Stimulated activated CD4-positive, alpha-beta T cell treated with anti-CD3 and anti-CD28 coated beads, Interleukin-1b, Interleukin-23, amount 100 ng/mL, for 1 hour (primary cell): ENCODE measurements at places on chromosomes 3 and 15.

GRCh38 chr3:27454914-27455313 lies 29.3 kb downstream of the SLC4A7 start:
- DNase-seq = no peak

- DNase-seq = no peak
These were observed 25.5 kb upstream of the AKAP13 start for GRCh38 chr15:85354948-85355347.

GRCh38 chr3:49199900-49200281 lies 28.5 kb downstream of the KLHDC8B start:
- DNase-seq = no peak

GRCh38 chr3:15262021-15262420 lies 56.0 kb downstream of the CAPN7 start:
- DNase-seq = no peak

DNA sequence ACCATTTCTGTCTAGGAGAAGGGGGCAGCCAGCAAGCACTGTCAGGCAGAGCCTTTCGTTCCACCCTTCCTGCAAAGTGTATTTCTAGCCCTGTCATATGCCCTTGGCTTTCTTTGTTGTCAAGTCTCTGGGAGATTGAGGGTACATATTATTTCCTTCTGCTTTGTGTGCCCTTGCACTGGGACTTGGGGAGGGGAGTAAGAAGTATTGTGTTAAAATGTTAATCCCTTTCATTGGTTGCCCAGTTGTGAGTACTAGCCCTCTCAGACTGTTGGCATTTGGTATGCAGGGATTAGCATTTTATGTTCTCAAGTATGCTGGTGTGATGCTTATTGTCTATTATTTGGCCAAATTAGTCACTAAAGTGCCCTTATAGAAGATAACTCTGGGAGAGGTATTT lies 63.9 kb downstream of the RBM6 start:
- DNase-seq = no peak

DNA sequence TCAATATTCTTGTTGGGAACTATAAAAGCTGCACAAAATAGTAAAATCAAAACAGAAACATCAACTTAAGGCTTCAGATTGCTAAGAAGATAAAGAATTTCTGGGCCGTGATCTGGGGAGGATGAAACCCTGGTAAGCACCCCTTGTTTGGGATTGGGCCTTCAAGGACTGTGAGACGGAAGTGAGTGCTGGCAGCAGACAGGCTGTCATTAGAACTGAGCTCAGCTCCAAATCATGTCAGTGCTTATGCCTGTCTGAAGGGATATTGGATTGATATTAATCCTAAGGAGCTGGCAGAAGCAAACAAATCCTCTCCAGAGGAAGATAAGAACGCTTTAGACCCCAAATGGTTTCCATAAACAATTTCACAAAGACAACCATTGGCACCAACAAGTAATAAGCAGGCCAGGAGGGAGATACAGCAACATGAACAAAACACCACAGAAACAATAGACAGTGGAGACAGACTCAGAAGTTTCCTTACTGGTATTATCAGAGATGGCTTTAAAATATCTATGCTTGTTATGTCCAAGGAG lies 72.6 kb upstream of the CTXND1 start:
- DNase-seq = no peak

DNA sequence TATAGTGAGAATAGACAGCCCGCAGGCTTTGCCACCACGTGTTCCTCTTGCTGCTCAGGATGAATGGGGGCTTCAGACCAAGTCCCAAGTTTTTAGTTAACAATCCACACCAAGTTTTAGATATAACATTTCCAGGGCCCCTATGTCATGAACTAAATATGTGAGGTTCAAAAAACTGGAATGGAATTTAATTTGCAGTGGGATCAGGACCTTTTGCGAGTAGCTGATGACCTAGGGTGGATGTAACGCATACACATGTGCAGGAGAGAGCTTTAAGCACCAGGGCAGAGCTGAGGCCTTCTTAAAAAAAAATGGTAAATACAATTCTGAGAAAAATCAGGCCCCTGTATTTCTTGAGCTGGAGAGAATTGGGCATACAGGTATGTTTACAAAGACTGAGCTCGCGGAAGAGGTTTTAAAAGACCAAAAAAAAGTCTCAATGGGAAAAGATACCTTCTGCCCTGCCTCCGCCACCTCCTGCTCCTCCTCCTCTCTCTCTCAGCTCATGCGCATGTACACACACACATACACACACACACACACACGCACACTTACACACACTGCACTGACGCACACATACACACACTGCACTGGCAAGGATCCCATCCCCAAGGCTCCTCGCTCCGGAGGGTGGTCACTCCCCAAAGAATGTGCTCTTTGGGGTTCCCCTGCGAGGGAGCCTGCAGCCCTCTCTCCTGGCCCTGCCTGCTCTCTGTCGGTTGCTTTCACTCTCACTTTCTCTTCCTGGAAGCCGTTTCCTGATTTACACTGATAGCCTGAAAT lies 48.2 kb upstream of the IGF1R start:
- no peak for DNase-seq

DNA sequence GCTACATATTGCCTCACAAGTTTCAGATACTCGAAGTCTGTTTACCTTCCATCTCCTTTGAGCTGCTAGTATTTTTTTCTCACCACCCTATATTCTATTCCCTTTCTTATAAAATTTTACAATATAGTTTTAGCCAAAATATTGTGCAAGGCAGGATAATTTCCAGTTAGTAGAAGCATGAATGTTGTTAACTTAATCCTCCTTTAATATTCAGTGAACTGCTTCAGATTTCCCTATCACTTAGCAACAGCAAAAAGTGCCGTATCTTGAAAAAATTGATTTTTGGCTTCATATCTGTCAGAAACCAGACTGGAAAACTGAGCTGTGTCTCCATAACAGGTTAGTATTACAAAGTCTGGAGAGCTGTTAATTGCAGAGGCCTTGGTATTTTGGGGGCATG lies 24.0 kb downstream of the PLSCR4 start:
- DNase-seq = no peak

DNA sequence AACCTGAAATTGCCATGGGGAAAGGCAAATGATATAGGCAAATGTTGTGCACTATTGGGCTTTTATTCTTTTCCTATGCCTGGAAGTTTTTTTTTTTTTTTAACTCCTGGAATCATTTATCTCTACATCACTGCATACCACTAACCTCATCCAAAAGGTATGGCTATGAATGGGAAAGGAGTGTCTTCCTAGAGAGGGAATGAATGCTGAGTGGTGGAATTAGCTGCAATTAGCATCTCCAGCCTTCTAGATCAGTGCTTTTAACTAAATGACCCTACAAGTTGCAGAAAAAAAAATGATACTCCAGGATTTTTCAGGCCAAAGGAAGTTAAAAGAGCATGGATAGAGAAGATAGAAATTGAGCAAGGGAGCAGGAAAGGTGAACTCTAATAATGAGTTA lies 429.8 kb upstream of the PDZRN3 start:
- DNase-seq = no peak

DNA sequence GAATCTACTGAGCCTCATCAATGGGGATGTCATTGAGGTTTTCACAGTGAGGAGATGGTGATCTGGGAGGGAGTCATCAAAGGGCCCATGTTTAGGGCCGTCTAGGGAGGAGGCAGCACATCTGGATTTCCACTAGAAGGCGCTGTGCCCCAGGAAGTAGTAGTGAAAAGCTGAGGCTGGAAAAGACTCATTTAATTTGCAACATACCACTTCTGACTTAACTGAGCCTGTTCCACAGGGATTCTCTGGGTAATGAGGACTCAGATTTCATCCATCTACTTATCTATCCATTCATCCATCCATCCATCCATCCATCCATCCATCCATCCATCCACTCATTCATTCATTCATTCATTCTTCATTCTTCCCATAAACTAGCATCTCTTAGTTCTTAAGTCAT lies 17.4 kb upstream of the SHF start:
- no peak for DNase-seq

GRCh38 chr3:118801899-118802298 lies 232.7 kb downstream of the IGSF11 start:
- DNase-seq = no peak

DNA sequence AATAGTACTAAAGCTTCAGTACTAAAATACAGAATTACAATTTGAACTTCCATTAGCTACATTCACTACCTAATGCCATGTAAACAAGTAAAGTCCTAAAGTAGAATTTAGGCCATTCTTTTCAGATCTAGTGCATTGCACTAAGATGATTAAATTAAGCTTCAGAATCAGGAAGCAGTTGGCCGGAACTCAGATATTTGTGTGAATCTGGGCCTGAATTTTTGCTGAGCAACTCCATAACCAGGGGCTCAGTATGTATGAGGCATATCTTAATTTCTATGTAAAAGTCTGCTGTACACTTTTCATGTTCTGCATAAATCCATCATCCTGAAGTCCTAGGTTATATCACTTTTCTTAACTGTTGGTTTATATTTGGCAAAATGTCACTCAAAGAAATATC lies 246.4 kb downstream of the RBMS3 start:
- DNase-seq = no peak

GRCh38 chr3:180018543-180018942 lies 18.2 kb downstream of the PEX5L start:
- DNase-seq = no peak

DNA sequence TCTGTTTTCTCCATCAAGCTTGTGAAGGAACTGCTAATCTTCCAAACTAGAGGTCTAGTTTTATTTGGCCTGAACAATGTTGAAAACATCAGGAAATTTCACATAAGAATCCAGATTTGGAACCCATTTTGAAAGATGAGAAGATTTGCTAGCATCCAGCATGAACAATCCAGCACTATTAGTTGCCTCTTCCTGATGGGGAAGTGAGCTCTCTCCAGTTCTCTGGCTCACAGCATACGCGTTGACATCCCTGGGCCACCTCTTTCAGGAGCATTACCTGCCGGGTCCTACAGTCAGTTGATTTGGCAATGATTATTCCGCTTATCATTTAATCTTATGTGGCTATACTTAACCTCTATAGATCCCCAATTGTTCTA lies 10.9 kb downstream of the GPR87 start:
- no peak for DNase-seq

DNA sequence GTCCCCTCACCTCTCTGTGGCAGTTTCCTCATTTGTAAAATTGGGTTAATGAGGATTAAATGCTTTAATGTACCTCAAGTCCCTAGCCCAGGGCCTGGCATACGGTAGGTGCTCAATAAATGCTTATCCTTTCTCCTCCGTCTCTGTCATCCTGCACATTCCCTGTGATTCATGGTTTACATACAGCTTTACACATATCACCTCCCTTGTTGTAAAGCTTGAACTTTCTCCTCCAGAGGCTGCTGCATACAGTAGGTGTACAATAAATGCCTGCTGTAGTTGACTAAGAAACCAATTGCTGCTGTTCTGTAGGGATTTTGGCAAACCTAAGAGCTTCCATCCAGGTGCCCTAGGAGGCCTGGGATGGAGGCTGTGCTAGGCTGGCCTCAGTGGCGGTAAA lies 1.5 kb upstream of the CSPG4 start:
- DNase-seq = no peak

DNA sequence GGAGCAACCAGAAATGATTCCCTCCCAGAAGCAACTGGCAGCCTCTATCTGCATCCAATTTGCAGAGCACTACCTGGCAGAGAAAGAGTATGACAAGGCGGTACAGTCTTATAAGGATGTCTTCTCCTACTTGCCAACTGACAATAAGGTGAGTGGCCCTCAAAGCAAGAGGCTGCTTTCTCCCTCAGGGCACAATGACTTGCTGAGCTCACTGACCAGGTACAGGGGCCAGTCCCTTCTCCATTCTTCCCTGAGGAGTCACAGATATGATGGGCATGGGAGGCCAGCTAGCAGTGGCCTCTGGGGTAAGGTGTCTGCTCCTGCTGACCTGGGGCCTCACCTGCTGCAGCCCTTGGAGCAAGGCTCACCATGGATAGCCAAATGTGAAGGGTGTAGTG lies 20.3 kb downstream of the CSRNP1 start:
- no peak for DNase-seq

DNA sequence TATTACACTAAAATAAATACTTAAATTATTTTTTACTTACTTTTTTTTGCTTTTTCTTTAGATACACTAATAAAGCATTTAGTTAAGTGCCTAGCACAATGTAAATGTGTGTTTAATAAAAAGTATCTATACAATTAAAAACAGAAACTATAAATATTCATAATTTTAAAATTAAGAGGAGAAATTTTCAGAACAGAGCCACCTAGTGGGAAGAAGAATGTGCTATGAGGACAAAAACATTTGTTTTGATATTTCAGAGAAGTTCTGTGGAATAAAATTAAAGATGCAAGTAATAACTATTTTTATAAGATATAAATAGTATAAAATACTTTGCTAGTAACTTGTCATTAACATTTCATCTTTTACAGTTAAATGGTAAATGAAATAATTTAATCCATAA lies 33.6 kb upstream of the PLSCR5 start:
- no peak for DNase-seq

DNA sequence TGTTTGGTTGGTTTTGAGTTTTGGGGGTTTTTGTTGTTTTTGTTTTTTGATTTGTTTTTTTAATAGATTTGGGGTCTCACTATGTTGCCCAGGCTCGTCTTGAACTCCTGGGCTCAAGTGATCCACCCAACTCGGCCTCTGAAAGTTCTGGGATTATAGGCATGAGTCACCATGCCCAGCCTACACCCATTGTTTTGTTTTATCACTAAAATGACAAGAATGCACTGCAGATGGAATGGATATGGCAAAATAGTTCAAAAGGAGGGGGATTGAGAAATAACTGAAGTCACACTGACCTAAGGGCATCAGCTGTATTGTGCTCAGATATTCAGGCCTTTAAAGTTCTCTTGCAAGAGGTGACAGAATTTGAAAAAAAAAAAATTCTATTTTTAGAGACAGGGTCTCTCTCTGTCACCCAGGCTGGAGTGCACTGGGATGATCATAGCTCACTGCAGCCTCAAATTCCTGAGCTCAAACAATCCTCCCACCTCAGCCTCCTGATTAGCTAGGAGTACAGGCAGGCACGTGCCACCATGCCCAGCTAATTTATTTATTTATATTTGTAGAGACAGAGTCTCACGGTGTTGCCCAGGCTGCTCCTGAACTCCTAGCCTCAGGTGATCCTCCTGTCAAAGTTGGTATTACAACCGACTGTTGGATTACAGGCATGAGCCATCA lies 4.4 kb upstream of the RASA2 start:
- DNase-seq = no peak

DNA sequence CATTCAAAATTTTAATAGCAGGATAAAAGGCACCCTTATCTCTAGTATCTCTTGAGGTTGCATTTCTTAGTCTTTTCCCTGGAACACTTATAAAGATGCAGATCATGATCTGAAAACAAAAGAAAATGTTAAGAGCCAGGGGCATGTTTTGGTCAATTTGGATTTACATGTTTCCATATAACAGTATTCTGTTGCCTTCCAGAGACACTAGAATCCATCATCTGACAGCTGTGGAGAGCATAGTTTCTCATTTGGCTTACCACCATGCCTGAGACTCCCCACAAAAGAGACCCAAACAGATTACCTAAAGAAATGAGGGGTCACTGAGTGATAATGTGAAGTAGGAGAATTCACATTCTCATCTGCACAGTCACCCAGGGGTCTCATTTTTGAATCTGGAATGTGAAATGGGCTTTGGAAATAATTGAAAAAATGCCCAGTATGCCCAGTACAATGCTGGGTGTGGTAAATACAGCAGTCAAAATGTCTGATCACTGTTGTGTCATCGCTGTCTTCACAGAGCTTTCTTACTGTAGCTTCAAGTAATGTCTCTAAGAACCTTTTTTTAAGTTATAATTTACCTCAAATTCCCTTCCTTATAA lies 79.9 kb upstream of the ZBTB20 start:
- DNase-seq = no peak
